ENCODE measurements at places on chromosomes 3 and 15.

GRCh38 chr3:33417066-33417673, 23.0 kb downstream of the UBP1 start:
- DNase-seq, result no peak

- DNase-seq, result no peak
These were observed 27.6 kb downstream of the FBXW12 start for GRCh38 chr3:48399387-48400172.

- no peak for DNase-seq
These were observed 107.1 kb upstream of the C15orf61 start for GRCh38 chr15:67413770-67414390.

DNA sequence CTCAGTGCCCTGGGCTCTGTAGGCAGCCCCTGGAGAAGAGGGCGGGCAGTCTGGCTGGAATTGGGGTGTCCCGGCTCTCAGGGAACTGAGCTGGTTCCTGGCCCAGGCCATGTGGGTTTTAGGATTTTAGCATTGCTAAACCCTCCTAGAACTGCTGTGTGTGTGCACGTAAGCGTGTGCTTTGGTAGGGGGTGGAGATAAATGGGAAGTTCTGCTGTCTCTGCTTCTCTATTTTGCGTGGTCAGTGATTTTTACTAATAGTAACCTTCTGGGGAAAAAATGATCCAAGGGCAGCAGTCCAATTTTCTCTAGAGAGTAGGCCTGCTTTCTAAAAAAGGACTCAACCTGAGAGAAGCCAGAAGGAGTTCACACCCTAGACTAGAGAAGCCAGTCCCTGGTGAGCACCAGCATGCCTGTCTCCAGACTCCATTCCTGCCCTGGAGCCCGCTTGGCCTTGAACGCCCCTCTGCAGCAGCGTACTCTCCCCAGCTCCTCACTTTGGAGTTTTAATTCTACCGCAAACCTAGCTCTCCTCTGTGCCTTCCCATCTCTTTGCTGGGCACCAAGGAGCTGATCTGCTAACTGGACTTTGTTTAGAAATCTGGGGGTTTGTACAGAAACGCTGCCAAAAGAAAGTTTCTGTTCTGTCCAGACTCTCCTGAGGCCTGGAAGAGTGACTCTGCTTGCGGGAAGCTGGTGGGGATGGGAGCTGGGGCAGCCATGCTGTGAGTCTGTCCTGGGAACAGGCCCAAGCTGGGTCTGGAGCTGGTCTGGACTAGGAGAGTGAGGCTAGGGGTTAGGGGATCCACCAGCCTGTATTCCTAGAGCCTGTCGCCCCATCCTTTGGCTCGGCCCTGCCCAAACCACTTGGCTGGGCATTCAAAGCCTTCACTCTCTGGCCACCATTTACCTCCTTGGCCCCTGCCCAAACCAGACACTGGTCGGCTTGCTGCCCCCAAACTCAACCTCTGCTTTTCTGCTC, 19.7 kb downstream of the CORO2B start:
- no peak for DNase-seq

DNA sequence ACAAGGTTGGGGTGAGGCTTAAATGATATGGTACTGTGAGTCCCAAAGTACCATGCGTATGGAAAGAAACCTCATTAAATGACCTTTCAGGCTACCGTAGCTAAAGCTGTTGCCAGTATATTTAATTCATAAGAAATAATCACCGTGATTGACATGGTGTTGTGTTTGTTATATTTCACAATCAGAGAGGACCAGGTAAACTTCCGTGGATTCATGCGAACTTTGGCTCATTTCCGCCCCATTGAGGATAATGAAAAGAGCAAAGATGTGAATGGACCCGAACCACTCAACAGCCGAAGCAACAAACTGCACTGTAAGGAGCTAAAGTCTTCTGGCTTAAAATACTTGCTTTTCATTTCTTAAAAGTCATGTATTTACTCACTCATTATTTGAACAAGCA, 31.5 kb downstream of the CHP1 start:
- DNase-seq, result no peak
